ENCODE measurements at places on chromosomes 2 and 18.

GRCh38 chr2:199979832-199980628 is 24.6 kb downstream of the MAIP1 start:
- peak; percentile 69 for DNase-seq

DNA sequence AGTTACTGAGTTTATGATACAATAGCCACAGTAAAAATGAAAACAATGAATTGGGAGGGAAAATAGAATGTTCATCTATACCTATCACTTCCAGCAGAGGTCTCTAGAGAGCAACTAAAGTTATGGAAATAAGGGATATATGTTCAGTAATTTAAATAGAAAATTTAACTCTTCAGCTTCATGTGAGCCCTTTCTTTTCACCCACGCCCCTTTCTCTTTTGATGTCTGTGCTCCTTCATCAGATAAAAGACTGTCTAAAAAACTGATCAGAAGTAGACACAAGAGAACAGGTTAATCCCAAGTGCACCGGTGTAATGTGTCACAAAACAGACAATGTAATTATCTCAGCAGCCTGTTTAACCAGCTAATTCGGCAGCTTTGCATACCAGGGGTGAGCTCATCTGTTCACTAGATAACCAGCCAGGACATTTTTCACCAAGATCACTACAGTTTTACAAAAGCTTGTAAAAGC is 238.5 kb upstream of the ERBB4 start:
- no peak for DNase-seq

DNA sequence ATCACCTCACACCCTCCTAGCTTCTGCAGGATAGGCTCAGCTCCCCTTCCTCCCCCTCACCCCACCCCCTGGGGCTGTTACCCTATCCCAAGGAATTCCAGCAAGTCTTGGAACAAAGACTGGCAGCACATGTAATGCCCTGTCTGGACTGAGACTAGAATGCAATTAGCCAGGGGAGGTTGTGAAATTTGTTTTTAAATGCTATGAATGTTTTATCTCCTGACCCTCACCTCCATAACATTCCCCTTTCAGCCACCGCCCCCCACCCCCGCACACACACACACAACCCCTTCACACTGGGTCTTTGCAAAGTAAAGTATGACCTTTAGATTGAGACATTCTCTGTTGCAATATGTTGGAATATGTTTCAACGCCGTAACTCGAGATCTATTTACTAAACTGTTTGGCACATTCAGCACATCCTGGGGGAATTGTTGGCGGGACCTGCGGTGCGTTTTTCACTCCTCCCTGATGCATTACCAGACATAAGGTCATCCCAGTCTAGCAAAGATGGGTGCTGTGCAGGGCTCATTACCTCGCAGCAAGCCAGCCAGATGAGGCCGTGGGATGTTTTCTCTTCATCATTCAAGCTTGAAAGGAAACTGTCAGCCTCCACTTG is 290.7 kb upstream of the SLC14A2 start:
- DNase-seq = no peak

DNA sequence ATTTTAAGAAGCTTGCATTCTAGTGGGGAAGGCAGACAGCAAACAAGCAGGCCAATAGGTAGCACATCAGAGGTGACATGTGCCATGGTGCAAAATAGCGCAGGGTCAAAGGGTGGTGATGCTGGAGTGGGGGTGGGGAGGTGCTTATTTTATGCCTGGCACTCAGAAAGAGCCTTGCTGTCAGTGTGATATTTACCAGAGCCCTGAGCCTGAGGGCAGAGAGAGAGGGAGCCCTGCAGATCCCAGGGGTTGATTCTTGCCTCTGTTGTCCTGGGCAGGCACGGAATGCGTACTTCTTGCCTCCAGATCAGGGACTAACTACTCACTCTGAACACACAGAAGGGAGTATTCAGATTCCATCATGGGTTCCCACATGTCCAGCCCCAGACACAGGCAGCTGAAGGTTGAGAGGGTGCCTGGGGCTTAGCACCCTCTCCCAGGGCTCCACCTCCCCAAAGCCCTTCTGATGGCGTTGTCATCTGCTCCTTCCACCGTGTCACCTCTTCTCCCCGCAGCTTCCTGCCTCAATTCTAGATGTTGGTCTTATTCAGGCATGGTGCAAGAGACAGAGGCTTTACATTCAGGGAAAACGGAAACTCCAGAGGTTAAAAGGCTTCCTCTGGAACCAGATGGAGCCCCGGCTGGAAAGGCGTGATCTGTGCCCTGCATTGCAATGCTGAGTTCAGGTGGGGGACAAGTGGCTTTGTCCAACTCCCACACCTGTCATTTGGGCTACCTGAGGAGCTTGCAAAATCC is 252.3 kb downstream of the HAUS1 start:
- DNase-seq = no peak

DNA sequence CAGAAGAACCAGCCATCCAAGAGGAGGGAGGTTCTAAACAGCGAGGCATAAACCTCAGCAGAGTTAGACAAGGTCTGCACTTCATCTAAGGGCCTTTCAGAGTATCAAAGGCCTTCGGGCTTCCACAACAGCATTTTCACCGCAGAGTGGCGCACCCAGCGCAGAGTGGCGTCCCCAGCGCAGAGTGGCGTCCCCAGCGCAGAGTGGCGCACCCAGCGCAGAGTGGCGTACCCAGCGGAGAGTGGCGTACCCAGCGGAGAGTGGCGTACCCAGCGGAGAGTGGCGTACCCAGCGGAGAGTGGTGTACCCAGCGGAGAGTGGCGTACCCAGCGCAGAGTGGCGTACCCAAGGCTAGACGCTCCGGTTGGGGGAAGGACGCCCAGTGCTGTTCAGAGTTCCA is 137.9 kb downstream of the ZNF516 start:
- DNase-seq = no peak

DNA sequence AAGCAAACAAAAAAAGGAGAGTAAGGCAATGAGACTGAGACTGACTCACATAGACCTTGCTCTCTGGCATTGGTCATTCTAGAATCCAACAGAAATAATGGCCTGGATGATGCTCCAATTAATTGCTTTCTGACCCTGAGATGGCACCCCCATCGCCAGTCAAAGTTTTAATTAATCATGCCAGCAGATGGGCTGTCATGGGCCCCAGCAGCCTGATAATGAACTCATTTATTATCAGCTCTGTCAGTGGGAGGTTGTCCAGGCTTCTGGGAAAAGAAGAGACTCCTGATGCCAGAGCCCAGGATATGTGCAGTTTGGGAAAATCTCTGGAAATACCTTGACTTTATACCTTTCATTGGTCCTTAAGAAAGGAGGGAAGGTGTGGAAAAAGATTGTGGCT is 115.2 kb downstream of the XRCC5 start:
- DNase-seq = no peak

GRCh38 chr2:240781471-240782220 is 38.4 kb downstream of the KIF1A start:
- no peak for DNase-seq

GRCh38 chr18:48914581-48915251 is 36.0 kb downstream of the SMAD7 start:
- DNase-seq = no peak

DNA sequence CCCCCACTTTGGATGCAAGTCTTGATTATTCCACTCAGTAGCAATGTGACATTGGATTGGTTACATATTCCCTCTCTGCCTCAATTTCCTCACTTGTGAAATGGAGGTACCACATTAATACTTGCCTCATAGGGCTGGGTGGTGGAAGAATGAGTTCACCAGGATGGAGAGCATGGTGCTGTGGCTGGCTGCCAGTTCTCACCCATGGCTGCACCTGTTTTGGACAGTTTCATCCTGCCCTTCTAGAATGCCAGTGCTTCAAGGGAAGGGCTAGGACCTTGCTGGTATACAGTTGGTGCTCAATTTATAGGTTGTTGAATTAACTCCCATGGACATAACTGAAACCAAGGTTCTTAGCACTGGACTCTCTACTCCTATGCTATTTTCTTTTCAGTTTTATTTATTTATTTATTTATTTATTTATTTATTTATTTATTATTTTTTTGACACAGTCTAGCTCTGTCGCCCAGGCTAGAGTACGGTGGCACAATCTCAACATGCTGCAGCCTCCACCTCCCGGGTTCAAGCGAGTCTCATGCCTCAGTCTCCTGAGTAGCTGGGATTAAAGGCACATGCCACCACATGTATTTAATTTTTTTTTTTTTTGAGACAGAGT is 5.3 kb upstream of the SH3RF3 start:
- no peak for DNase-seq

DNA sequence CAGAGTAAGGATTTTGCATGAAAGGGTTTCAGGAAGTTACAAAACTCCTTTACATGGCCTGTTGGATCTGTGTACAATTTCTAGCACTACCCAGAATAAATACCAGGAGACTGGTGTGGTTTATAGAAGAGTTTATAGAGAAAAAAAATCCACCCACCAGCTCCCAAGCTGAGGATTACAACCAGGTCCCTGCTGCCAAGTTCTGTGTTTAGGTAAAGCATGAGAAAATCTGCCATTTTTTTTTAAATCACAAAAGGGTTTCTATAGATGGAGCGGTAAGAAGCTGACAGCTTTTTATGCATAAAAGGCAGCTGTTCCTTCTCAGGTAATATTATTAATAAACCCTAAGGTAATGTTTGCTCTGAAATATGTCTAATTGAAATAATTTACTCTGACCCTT is 545.4 kb upstream of the ZEB2 start:
- no peak for DNase-seq

- DNase-seq = no peak
Observed at GRCh38 chr2:197108758-197109157, 182.3 kb upstream of the PGAP1 start.

GRCh38 chr2:68368654-68369336 is 3.7 kb downstream of the PLEK start:
- DNase-seq = no peak

GRCh38 chr2:212995920-212996319 is 155.5 kb downstream of the IKZF2 start:
- no peak for DNase-seq

DNA sequence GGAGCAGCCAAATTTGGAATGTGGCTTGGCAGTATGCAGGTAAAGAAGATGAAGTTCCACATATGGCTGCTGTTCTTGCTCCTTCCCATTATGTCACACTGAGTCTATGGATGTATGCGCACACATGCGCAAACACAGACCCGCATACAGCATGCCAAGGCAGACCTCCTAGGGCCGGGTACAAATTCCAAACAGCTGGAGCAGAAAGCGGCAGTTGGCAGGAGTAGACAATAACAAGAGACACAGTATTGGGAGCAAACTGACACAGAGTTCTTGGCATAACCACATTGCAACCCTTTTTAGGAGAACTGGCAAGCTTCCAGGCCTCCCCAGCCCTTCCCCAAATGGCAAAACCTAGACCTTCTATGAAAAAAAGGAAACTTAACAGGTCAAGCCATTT is 268.9 kb downstream of the SP3 start:
- DNase-seq = no peak

DNA sequence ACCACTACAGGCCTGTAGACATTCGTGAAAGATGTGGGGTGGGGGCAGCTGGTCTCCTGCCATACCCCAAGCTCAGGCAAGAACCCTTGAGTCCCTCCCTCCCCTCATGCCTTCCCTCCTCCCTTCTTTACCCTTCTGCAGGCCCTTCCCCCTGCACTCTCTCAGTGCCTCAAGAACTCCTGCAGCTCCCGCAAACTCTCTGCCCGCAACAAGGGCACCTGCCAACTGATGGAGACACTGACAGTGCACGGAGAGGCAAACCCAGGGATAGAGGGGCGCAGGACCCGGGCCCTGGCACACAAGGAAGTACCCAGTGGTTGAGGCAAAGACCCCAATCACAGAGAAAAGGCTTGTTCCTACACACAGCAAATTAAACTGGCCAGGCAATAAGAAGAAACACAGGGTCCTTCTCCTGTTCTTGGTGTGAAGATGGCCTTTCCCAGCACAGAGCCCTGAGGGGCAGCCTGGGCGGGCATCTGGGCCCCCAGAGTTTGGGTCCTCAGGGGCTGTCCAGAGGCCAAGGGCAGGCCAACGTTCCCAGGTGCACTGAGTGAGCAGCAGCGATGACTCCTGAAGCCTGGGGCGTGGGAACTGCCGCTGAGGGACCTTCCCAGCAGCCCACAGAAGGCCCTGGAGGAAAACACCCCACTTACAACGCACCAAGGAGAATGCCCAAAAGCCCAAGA is 1.6 kb downstream of the TEKT4 start:
- DNase-seq = no peak

GRCh38 chr2:170002096-170002495 is 174.8 kb downstream of the UBR3 start:
- DNase-seq = no peak

GRCh38 chr2:157785200-157785599 is 90.9 kb downstream of the ACVR1 start:
- DNase-seq = no peak

- DNase-seq = no peak
Observed at GRCh38 chr2:196195302-196195701, 23.9 kb upstream of the STK17B start.

DNA sequence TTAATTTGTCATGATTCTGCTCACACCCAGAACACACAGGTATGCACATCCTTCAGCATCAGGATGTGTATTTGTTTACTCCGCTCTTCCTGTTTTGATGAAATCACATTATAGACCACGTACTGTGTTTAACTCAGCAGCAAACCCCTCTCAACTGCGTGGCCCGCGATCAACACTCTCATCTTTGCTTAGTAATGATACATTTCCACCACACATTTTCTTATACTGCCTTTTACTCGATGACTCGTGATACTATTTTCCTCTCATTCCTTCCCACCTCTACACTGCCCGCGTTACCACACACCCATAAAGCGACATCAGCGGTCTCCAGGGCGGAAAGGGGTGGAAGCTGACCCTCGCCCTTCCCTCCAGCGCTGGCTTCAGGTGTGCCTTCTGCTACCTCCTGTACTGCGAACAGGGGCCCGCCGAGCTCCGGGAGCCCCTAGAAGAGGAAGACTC is 1.3 kb downstream of the NETO1 start:
- no peak for DNase-seq

DNA sequence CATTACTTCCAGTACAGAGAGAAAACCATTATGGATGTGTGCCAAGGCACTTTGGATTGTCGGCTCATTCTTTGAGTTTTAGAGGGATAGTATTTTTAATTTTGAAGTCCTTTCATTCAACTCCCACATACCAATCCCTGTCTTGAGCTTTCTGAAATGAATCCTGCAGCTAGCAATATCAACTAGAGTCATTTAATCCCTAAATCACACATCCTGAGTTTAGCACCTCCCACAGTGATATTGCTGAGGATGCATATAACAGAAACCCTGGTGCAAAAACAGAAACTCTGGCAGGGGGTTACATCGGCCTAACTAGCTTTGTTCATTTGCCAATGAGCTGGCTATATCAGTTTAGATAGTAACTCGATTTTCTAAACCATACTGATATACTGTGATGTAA is 427.3 kb downstream of the LRP1B start:
- no peak for DNase-seq

GRCh38 chr2:65264821-65265670 is 37.4 kb downstream of the ACTR2 start:
- DNase-seq = no peak

GRCh38 chr2:135617501-135618015 is 86.3 kb downstream of the R3HDM1 start:
- DNase-seq = no peak
